ENCODE measurements at places on chromosomes 2 and 18. TPM values are rescaled to one million over a fixed set of nuclear protein-coding genes. Genes with fewer than 3 reads are reported as not detected.

The DNER gene
- 4.4 TPM for total RNA-seq

The CROCC2 gene
- total RNA-seq = not detected

The ICOS gene
- total RNA-seq = 0.13 TPM

The SULT1C2 gene
- total RNA-seq = 1.1 TPM

The LHCGR gene
- 1.1 TPM for total RNA-seq

The CAPN14 gene
- total RNA-seq = 0.19 TPM

The SULT1C4 gene
- total RNA-seq = 7.4 TPM

The LRRC30 gene
- not detected for total RNA-seq

The SOCS6 gene
- 23.3 TPM for total RNA-seq

The PLEKHA3 gene
- 29.1 TPM for total RNA-seq

The COL4A4 gene
- total RNA-seq = 5.1 TPM

DNA sequence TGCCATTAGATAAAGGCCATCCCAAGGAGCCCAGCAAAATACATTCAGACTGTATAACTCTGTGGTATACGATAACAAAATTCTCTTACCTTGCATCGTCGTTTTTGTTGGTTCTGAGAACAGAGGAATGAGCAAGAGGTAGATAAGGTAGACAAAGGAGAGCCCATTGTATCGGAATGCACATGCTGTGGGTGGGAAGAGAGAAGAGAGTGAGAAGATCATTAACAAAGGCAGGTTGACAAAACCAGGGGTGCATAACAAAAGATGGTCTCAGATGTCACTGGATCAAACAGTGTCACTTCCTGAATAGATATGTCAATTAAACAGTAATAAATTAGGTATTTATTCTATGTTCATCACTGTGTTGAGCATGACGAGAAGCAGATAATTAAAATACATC is 83.3 kb downstream of the PIEZO2 start:
- no peak for ATAC-seq

- no peak for ATAC-seq
These were observed 39.5 kb upstream of the IL1RL1 start for GRCh38 chr2:102271844-102272243.

GRCh38 chr2:133674433-133675331 is 106.4 kb upstream of the NCKAP5 start:
- ATAC-seq = no peak

DNA sequence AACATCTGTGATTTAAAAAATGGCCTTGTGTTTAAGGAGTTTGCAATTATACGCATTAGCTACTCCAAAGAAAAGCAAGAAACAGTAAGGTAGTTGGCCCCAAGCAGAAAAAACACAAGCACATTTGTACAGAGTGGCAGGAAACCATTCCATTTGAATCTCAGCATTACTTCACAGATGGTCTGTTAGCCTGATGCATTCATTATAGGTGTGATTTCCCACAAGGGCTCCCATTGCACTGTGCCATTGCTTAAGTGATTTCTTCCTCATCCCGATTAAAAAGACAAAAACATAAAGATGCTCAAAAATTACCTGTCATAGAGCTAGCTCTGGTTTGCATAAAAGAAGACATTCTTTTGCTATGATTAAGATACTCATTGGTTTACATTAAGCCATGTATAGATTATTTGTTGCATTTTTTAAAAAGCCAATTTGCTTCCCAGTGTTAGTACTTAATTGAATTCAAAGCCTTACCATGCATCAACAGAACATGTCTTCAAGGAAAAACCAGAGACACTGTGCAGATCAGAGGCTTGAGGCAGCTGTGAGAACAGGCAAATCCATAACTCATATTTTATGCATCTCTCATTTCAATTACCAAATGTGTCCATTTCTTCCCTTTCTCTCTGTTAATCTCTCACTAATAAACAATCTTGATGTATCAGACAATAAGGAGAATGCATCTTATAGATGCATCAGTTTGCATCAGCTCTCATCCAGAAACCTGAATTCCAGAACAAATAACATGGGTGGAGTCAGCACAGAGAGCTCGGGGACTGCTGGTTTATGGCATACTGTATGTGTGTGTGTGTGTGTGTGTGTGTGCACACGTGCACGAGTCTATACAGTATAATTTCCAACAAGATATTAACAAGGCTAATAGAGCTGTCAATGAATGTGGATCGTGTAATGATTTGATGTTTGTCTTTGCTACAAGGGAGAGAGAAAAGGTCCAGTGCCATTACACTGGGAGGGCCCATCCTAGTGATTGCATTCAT is 558.6 kb upstream of the HS6ST1 start:
- no peak for ATAC-seq

DNA sequence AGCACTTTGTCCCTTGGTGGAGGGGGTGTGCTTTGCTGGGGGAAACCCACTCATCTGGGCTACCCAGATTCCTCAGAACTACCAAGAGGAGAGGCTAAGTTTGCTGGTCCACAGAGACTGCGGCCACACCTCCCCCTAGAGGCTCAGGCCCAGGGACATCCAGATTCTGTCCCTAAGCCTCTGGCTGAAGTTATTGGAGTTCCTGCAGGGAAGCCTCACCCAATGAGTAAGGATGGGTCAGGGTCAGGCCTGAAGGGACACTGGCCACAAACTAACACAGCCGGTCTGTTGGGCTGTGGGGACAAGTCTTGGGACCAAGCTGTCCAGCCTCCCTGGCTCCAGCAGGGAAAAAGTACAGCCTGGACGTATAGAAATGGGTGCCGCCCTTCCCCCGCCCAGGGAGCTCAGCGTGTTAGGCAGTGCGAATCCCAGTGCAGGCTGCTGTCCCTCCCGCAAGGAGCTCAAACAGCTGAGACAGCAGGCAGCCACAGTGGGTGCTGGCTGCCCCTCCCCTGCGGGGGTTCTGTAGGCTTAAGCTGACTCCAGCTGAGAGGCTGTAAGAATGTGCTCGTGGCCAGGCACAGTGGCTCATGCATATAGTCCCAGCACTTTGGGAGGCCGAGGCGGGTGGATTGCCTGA is 86.9 kb upstream of the ARL5A start:
- ATAC-seq = no peak

DNA sequence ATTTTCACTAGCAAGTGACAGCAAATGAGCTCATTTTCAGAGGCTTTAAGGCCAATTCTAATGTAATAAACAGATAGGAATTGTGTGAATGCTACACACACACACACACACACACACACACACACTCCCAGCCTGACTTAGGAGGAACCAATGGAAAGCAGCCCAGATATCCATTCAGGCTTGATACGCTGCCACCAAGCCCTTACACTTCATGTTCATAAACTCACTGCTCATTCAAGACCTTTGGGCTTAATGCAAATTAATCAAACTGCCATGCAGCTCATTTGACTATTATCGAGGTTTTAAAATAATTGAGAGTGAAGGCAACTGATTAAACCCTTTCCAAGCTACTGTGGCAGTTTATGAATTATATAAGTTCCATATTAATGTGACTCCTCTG is 298.9 kb upstream of the NCKAP5 start:
- no peak for ATAC-seq

GRCh38 chr2:141724426-141724825 is 406.4 kb downstream of the LRP1B start:
- ATAC-seq = no peak

GRCh38 chr2:24049485-24050021 is at the start of gene FKBP1B:
TSS of gene FKBP1B (plus strand) at chr2:24049741. CDS start at chr2:24049850, 109 bp downstream.
- ATAC-seq = peak; percentile 32

GRCh38 chr2:181058378-181059269 is 78.2 kb downstream of the UBE2E3 start:
- ATAC-seq = no peak

DNA sequence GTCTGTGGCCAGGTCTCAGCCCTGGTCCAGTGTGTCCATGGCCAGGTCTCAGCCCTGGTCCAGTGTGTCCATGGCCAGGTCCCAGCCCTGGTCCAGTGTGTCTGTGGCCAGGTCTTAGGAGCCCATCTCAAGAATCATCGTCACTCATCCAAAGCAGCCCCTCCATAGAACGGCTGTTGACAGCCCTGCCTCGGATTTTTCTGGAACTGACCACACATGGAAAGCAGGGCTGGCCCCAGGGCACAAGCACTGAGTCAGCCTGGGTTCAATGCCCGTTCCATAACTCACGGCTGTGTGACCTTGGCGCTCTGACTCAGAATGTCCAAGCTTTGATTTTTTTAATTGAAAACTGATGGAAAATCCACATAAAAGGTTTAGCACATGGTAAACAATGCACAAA is 59.9 kb upstream of the SNTG2 start:
- ATAC-seq = no peak

- no peak for ATAC-seq
These were observed 190.4 kb downstream of the KIAA1328 start for GRCh38 chr18:37019157-37019827.

GRCh38 chr2:160247296-160248035 is 47.4 kb upstream of the ITGB6 start:
- no peak for ATAC-seq

- ATAC-seq = no peak
These were observed 366.7 kb upstream of the SPHKAP start for GRCh38 chr2:228548230-228548629.

DNA sequence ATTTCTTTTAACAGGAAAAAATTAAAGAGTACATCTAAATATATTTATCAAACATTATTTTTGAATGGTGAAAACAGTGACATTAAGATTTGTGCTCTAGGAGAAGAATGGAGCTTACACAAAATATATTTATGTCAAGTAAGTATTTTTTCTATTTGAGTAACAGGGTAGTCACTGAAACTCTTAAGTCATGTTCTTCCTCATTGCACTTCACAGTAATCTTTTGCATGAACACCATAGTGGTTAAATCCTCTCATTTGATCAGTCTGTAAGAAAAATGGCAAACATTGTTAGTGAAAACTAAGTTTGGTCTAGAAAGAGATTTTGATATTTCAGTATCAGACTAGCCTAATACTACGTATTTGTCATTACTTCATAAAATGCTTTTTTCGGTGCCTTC is 8.1 kb downstream of the GMCL1 start:
- no peak for ATAC-seq

DNA sequence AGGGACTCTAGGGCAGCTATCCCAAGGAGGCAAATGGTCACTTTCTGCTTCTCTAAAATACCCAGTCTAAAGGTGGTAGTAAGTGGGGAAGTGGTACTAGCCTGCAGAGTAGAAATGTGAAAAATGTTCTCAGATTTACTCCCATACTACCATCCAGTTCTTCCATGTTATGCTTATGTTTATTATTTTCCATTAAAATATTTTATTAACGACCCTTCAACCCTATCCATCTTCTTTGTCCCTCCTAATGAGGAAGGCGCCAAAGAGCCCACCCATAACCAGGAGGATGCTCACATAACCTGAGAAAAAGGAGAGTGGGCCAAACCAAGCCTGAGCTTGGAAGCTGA is 153.5 kb downstream of the ANTXR1 start:
- ATAC-seq = no peak

- ATAC-seq = no peak
These were observed 177.1 kb downstream of the EIPR1 start for GRCh38 chr2:3200420-3200939.

DNA sequence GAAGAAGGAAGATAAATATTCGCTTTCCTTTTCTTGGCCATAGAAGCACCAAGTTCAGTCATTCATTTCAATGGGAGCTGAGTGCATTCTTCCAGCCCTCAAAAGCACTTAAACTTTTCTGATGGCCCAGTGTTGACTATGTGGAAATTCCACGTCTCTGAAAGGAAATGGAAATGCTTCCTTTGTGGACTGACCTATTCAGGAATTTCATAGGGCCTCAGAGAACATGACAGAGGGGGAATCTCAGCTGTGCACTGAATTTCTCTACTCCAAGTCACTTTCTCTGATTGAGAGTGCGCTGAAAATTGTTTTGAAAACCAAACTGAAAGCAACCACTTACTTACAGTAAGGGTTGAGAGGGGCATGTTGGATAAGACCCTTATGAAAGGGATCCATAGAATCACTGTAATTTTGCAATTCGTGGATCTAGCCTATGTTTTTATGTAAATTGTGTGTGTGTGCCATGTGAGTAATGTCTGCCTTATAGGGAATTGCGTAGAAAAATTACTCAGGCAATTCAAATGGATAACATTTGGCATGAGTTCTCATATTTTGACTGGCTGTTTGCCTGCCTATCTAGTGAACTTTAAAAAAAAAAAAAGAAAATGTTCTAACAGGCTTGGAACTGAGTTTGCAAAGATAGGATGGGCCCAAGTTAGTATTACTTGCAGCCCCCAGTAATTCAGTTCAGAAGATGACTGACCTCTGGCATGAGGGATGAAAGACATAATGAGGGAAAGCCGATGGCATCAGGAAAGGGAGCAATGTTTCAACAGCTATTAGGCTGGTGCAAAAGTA is 437.0 kb downstream of the PTPRM start:
- ATAC-seq = no peak

GRCh38 chr2:70916291-70916690 is 19.4 kb upstream of the ATP6V1B1 start:
- ATAC-seq = no peak

DNA sequence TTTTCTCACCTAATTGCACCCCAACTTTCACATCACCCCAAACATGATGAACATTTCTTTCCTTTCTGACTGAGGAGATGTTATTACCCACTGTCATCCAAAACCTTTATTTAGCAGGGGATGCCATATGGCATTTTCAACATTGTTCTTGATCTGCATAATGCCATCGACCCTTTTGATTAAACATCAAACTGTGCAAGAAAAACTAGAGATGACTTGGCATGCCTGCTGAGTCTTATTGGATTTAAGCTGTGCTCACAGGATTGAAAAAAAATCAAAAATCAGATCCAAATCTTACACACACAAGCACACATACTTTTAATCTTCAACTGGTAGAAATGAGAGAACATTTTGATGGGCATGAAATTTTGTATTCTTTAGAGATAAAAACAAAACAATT is 536.0 kb downstream of the TMX3 start:
- ATAC-seq = no peak

DNA sequence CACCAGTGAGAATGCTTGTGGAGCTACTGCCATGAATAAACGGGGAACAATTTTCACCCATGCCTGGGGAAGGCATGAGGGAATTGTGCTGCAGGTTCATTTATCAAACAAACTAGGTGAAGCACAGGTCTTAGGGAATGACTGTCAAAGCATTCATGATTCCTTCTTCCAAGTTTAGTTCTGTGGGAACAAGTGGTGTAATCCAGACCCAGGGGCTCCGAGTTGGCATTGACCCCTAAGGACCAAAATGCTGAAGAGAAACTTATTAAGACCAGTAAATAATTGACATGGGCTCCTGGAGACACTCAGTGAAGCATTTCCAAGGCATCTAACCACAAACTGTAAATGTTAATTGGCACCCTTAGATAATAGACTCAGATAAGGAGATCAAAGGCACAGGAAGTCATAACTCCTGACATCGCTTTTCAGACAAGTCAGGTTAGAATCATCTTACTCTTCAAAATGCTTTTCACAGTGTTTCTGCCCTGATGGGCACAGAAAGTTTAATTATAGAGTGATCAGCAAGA is 96.9 kb downstream of the SPP2 start:
- no peak for ATAC-seq

GRCh38 chr2:41079011-41079410 is 627.1 kb upstream of the SLC8A1 start:
- no peak for ATAC-seq

GRCh38 chr2:590214-591175 is 86.7 kb downstream of the TMEM18 start:
- no peak for ATAC-seq

- ATAC-seq = peak; percentile 13
These were observed 79.8 kb upstream of the RNF152 start for GRCh38 chr18:61972389-61973264.

Measured in gastroesophageal sphincter (tissue), 4 donors.